ENCODE measurements at places on chromosomes 5 and 9. TPM values are rescaled to one million over a fixed set of nuclear protein-coding genes. Genes with fewer than 3 reads are reported as not detected.

Gene GPR151
- not detected for total RNA-seq

Gene BARHL1
- not detected for total RNA-seq

Gene ATG12
- total RNA-seq = 18.5 TPM

Gene ZDHHC11B
- 7.0 TPM for total RNA-seq

DNA sequence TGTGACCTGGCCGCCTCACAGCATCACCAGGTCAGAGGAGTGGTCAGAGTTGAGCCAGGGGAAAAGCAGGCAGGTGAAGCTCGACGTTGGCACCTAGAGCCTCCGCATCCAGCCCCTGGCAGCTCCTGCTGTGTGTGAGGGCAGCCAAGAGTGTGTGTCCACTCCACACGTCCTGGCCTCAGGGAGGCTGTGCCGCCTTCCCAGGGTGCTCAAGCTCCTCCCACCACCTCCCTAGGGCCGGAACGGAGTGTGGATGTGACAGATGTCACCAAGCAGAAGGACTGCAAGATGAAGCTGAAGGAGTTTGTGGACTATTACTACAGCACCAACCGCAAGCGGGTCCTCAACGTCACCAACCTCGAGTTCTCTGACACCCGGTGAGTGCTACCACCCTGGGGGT lies 72.5 kb downstream of the PHF2 start:
- ATAC-seq = no peak

DNA sequence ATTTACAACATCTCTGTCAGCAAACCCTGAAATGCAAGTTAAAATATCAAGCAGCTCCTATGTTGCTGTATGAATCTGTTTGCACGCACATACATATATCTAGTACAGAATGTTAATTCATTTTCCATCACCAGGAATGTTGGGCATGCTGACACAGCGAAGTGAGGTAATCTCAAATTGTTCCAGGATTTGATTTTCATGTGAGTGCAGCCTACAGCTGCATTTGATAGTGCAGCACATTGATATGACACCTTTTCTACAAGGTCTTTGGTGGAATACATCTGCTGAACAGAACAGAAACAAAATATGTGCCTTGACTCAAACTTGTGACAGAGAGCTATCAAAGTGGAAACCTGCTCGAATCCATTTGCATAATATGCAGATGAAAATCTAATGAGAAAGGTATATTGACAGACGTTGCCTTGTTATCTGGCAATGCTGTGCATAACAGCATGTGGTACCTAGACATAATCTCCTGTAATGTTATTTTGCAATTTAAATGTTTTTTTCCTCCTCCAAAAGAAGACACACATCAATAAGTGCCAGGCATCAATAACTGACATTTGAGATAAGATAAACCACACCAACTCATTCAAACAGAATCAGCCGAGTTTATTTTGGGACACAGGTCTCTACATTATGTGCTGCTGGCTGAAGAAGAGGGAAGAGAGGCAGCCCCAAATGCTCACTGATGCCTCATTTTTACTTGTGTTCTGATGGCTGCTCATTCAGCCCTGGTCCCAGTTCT lies 512.2 kb downstream of the ZNF608 start:
- ATAC-seq = no peak

GRCh38 chr5:7679663-7680062 lies 171.3 kb downstream of the CFAP90 start:
- ATAC-seq = no peak

DNA sequence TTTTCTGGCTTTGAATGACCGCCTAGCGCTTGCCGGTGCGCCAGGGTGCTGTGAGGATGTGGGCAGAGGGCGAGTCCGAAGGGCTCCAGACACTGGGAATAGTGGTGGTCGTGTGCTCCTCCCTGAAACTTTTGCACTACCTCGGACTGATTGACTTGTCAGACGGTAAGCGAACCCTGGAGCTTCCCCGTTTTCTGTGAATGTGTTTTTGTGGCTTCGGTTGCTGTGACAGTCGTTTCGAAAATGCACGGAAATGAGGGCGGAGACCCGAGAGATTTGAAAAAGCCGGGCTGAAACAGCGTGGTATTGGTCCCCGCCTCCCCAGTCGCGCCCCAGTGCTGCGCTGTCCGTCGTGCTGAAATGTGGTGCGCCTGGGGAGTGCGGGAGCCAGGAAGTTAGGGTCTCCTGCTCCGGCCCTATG lies 102.5 kb upstream of the GABRP start:
- ATAC-seq = no peak

GRCh38 chr5:150058480-150059126 lies 27.8 kb downstream of the CSF1R start:
- peak; percentile 67 for ATAC-seq

- ATAC-seq = no peak
Measured at GRCh38 chr9:130196643-130197042, 24.4 kb downstream of the NCS1 start.

DNA sequence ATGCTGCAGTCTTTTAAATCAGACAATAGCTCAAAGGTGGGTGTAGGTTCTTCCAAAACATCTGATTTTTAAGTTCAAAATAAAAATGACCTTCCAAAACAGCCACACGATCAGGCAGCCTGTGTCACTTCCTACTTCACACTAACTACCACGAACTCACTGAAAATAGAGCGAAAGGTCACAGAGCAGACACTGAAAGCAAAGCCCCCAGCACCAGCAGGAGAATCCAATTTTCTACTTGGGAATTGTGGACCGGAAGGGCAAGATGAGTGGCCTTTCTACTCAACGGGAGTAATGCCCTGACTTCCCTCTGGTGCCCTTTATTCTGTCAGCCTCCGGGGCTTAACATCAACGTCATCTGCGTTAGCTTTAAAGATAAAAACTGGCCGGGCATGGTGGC lies 107.8 kb upstream of the FAM120A start:
- no peak for ATAC-seq

- ATAC-seq = no peak
Measured at GRCh38 chr5:179192185-179192890, 132.2 kb downstream of the ZNF354C start.

DNA sequence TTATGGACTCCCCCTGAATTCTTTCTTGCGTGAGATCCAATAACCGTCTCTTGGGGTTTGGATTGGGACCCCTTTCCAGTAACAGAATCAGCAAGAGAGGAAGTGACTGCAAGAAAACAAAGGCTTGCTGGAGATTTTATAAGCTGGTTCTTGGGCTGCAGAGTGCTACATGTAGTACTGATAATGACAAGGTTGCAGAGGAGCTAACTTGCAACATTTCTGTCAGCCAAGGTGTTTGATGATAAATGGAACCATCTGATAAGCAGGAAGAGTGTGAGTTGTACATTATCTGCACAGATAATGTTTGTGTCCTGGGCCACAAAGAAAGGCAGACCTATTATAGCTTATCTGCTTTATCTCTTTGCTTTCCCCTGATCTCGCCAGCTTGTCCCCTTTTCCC lies 37.1 kb downstream of the DNAJB5 start:
- ATAC-seq = no peak

DNA sequence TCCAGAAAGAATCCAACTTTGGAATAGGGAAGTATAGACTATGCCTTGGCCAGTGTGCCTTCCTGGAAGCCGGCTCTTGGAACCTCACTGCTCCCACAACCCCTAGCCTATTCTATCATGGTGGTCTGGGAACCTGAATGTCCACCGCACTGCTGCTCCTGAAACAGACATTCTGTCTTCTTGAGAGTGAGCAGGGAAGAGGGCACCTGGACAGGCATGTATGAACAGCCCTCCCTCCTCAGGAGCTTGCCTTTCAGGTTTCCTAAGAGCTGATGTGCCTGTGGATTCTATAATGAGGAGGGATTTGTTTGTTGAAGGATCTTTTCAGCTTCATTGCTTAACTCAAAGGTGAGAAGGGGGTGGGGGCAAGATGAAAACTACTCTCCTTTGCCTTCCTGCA lies 55.1 kb upstream of the XPA start:
- ATAC-seq = peak; percentile 88

DNA sequence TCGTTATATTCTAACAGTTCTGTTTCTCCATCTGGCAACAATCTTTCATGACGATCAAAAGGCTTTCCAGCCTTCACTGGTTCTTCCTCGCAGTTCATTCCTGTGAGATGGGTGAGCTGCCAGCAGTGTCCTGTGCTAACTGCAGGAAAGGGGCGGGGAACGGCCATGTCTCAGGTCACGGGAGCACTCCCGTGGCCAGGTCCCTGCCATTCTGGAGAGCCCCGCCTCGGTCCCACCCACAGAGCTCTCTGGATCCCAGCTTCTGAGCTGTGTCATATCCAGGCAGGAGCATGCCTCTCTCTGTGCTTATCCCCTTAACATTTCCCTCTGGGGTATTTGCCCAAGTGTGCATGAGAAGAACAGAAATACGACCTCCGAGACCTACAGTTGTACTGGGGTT lies 297.8 kb upstream of the IRX2 start:
- no peak for ATAC-seq

DNA sequence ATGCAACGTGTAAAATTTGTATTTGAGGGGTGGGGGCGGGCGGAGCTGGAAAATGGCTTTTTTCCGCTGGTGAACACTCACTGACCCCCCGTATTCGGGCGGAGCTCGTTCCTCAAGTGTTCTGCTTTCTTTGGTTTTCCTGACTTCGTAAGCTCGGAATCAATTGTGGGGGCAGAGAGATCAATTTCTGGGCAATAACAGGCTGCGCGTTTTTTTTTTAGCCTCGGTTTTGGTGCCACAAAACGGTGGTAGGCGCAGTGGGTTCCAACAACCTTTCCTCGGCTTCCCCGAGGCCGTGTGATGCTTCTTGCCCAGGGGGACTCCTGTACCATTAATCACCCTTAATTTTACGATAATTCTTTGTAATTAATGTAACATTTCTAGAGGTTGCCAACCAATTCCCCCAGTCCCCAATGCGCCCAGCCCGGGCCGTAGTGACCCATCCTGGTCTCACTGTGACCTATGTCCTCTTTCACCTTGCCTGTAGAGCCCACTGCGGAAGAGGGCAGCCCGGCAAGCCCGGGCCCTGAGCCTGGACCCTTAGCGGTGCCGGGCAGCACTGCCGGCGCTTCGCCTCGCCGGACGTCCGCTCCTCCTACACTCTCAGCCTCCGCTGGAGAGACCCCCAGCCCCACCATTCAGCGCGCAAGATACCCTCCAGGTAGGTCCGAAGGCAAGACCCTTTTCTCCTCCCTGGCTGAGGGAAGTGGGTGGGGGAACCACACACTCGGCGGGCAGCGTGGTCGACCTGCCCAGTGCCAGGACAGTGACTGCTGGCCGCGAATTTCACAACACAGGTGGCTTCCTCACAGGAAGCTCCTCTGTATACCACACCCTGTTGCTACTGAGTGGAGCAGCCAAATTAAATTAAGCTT lies 3.7 kb downstream of the NR4A3 start:
- ATAC-seq = no peak

GRCh38 chr9:38185647-38186403 lies 116.8 kb upstream of the SHB start:
- no peak for ATAC-seq

DNA sequence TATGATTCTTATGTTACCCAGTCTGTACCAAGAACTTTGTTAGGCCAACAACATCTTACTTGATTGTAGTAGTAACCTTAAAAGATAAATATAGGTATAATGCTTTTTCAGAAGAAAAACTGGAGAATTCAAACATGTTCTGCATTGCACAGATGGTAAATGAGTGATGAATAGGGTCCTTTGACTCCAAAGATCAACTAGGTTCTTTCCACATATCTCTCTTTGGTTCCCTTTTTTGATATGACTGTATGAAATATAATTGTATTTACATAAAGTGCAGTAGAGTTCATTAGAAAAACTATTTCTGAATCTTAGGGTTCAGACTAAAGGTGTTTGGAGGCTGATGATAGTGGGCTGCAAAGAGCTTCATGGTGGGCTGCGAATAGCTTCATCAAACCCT lies 150.5 kb upstream of the CDKN2B start:
- no peak for ATAC-seq

DNA sequence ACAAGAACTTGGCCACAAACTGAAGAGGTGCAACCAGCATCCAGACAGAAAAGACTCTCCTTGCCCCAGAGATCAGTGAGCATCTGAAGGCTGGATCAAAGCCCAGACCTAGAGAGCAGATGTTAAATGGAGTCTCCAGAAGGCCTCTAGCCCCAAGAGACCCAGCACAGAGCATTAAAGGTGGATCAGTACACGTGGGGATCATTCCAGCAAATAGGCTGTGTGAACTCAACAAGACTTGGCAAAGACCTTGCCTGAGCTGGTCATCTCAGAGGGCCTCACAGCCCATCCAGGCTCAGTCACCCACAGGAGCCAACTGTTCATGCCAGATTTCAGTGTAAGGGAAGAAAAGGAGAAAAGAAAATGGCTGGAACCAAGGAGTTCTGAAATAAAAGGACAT lies 214.0 kb downstream of the ENC1 start:
- ATAC-seq = no peak

- peak; percentile 34 for ATAC-seq
Measured at GRCh38 chr9:120918931-120919842, 7.4 kb downstream of the TRAF1 start.

- no peak for ATAC-seq
Measured at GRCh38 chr5:86557920-86558319, 59.8 kb upstream of the COX7C start.

DNA sequence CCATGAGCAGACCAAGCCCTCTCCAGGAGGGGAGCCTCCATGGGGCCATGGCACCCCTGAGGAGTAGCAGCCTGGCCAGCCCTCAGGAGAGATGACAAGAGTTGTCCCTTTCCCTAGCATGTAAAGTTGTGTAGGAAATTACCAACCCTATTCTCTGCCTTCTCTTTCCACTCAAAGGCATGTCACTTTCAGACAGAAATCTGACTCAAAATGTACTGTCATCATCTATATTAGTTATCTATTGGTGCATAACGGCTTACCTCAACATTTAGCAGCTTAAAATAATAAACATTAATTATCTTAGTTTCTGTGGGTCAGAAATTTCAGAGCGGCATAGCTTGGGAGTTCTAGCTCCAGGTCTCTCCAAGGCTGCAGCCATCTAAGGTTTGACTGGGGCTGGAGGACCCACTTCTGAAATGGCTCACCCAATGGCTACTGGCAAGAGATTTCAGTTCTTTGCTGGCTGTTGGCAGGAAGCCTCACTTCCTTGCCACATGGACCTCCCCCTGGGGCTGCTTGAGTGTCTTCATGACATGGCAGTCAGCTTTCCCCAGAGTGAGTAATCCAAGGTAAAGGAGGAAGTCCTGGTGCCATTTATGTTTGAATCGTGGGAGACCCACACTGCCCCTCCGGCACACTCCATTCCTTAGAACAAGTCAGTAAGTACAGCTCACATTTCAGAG lies 632.3 kb downstream of the CCDC171 start:
- no peak for ATAC-seq

DNA sequence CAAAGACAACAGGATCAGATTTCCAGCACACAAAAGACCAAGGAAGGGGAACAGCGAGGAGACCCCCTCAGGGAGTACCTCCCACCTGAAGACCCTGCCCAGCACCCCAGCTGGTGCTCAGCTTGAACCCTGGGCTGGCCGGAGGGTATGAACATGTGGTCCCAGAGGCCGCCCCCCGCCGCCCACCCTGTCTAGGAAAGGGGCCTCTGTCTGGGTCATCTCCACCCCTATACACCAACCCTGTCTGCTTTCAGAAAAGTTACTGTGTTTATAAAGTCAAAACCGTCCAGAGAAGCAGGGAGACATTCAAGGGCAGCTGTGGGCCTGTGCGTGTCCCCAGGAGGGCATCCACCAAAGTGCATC lies 72.2 kb downstream of the ADAMTS2 start:
- ATAC-seq = no peak
